Activated naive CD8-positive, alpha-beta T cell treated with anti-CD3 and anti-CD28 coated beads, Interleukin-2, amount 10 ng/mL, durations not matched to agents 7 days and 5 days (primary cell): ENCODE measurements at places on chromosomes 16 and 17. TPM values are rescaled to one million over a fixed set of nuclear protein-coding genes. Genes with fewer than 3 reads are reported as not detected.
A peak's percentile ranks its signal among the peaks of the same experiment; 100 is the strongest.

The TMEM106A gene
- total RNA-seq = 20.3 TPM

The DOC2B gene
- not detected for total RNA-seq

The CCL17 gene
- not detected for total RNA-seq

The TBC1D3H gene
- 2.6 TPM for total RNA-seq

The CTRL gene
- total RNA-seq = 4.9 TPM

DNA sequence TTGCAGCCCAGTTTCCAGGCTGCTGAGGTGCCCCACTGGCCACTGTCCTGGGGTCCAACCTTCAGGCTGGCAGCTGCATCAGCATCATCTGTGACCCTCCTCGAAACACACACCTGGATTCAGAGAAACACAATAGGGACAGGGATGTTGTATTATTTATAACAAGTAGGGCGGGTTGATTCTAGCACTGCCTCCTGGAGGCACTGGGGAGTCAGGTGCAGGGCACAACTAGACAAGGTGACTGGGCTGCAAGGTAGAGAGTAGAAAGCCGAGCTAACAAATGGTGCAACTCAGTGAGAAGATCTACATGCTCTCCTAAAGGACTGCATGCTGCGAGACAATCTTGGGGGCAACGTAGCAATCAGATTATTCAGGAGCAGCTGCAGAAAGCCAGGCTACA, 317.3 kb downstream of the SLC39A11 start:
- DNase-seq = no peak

GRCh38 chr17:68399638-68400403, 57.5 kb downstream of the WIPI1 start:
- DNase-seq = no peak

DNA sequence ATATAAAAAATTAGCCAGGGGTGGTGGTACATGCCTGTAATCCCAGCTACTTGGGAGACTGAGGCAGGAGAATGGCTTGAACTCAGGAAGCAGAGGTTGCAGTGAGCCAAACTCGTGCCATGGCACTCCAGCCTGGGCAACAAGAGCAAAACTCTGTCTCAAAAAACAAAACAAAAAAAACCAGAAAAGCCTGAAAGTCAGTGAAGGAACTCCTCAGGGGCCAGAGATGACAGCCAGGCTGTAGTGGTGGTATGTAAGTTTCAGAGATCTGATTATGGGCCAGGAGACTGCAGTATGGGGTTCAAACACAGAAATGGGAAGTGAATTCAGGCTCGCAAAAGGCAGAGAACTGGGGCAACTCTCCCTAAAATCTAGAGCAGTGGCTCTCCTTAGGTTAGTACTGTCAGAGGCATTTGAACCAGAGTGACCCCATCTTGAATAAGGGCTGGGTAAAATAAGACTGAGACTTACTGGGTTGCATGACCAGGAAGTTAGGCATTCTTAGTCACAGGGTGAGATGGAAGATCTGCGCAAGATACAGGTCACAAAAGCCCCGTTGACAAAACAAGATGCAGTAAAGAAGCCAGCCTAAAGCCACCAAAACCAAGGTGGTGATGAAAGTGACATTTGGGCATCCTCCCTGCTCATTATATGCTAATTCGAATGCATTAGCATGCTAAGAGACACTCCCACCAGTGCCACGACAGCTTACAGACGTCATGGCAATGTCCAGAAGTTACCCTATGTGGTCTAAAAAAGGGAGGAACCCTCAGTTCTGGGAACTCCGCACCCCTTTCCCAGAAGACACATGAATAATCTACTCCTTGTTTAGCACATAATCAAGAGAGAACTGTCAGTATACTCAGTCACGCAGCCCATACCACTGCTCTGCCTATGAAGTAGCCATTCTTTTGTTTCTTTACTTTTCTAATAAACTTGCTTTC, 120.2 kb upstream of the XYLT1 start:
- DNase-seq = no peak

DNA sequence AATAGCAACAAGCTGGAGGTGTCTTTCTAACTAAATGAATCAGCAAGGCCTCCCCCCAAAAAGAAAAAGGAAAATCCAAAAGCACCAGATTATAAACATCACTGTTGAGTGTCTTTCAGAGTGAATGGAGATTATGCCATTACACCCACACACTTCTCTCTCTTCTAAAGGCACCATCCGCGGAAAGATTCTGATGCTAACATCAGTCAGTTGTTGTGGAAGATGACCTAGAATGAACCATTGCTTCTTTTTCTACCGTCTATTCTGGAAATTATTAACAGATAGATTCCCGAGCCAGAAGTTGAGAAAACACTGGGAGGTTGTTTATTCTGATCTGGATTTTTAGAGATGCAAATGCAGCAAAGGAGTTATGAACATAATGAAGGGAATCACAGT, 60.9 kb upstream of the FAM20A start:
- DNase-seq = no peak

DNA sequence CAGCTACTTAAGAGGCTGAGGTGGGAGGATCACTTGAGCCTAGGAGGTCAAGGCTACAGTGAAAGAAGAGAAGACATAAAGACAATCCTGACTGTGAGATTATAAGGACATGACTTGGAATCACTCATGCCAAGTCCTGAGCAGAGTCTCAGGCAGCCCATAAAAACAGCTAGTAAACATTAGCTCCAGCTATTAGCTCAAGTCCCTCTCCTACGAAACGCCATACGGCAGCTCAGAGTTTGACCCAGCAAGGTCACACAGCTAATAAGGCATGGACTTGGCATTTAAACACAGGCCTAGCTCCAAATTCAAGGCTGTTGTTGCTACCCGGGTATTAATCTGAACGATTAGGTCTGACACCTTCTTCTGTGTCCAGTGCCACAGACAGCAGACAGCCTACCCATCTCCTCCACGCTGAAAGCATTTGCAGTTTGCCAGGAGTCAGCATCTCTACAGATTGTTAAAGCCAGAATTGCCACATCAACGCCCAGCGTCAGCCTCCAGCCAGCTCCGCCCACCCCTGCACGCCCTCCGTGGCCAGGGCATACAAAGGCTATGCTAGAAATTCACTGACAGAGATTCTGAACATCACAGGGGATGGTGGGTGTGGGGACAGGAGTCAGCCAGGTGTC, 9.9 kb upstream of the TMEM114 start:
- no peak for DNase-seq

- no peak for DNase-seq
Measured at GRCh38 chr16:48947371-48947713, 334.3 kb downstream of the CBLN1 start.

DNA sequence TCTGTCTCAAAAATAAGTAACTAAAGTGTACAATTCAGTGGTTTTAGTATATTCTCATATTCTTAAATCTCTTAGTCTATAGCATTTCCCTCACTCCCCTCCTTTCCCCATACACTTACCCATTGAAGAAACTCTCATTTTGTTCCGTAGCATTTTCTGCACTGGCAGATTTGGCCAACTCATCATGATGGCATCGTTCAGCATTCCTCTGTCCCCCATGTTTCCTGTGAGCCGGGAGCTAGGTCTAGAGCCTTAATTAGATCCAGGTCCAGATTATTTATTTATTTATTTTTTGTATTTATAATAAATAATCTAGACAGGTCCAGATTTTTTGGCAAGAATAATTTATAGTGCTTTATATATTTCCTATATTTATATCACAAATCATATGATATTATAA, 31.0 kb downstream of the HEATR3 start:
- DNase-seq = no peak

- peak; percentile 99 for DNase-seq
Measured at GRCh38 chr17:17836250-17836817, 452 bp downstream of the SREBF1 start.

GRCh38 chr17:75759457-75759856, 5.5 kb downstream of the GALK1 start:
- DNase-seq = no peak

GRCh38 chr17:27464431-27464830, 8.2 kb downstream of the KSR1 start:
- DNase-seq = no peak

DNA sequence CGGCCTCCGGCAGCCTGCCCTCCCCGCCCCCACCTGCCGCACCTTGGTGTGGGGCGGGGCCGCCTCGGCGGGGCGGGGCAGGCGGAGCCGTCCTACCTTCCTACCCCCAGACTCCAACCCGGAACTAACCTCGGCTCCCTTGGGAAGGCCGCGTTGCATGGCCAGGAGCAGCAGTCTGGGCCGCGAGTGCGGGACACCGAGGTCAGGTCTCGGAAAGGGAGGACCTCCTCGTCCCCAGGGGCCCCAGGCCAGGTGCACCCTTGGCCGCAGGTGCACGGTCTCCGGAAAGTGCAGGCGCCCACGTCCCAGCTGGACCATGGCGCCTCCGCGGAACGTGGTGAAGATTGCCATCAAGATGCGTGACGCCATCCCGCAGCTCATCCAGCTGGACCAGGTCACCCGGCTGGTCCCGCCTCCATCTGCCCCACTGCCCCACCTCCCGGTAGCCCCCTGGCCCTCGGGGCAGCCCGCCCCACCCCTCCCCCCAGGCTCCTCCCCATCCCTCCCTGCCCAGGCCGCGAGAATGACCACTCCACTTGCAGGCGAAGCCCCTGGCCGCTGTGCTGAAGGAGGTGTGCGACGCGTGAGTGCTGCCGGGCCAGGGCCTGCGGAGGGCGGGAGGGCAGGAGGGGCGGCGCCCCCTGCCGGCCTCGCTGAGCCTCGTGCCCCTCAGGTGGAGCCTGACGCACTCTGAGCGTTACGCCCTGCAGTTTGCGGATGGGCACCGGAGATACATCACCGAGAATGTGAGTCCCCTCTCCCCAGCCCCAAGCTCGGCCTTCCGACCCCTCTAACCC, at the start of gene ELMO3:
ELMO3 (plus strand) TSS at position 121 of the 797 bp plus-strand sequence; CDS start at position 317, 196 bp downstream.
- no peak for DNase-seq

- no peak for DNase-seq
Measured at GRCh38 chr17:30234964-30235363, 533 bp downstream of the SLC6A4 start.

GRCh38 chr16:14070877-14071575, at the start of gene MRTFB:
Gene MRTFB, plus strand, starts transcription at chr16:14071319. Its CDS starts 69,288 bp downstream, at chr16:14140607.
- DNase-seq = peak; percentile 91

DNA sequence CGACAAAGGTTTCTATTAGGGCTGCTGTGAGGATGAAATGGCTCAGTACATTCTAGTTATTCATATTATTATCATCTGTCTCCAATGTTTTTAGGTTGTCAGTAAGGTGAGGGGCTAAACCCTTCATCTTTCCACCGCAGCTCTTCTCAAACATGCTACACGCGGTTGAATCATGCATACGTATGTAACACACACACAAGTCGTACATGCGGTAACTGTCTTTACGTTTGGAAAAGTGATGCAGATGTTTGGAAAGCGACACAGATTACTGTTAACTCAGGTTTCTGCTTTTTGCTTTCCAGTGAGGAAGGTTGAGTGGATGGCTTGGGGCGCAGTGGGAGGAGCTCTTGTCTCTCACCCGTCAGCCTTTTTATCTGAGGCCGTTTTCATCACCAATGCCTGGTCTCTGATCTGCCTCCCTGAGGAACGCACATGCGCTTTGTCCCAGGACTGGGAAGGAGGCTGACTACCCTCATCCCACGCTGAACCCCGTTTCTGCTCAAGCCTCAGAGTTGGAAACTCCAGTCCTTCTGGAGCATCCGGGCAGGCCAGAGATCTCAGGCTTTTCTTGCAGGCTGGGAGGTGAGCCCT, 3.2 kb upstream of the FOXL1 start:
- DNase-seq = no peak

DNA sequence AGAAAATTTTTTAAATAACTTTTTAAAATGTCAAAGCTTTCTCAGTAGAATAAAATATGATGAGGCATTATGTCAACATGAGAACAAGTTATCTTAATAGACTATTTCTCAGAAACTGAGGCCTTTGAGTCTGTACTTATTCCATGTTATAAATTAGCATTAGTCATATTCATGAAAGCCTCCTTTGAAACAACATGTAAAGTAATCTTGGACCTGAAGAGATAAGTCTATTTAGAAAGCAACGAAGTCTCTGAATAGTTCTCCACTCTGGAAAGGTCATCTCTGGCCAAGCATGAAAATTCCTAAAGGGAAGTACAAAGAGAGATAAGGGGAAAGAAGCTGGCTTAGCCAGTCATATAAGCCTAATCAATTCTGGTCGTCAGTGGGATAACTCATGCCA, 150.8 kb downstream of the CYB561 start:
- DNase-seq = no peak

DNA sequence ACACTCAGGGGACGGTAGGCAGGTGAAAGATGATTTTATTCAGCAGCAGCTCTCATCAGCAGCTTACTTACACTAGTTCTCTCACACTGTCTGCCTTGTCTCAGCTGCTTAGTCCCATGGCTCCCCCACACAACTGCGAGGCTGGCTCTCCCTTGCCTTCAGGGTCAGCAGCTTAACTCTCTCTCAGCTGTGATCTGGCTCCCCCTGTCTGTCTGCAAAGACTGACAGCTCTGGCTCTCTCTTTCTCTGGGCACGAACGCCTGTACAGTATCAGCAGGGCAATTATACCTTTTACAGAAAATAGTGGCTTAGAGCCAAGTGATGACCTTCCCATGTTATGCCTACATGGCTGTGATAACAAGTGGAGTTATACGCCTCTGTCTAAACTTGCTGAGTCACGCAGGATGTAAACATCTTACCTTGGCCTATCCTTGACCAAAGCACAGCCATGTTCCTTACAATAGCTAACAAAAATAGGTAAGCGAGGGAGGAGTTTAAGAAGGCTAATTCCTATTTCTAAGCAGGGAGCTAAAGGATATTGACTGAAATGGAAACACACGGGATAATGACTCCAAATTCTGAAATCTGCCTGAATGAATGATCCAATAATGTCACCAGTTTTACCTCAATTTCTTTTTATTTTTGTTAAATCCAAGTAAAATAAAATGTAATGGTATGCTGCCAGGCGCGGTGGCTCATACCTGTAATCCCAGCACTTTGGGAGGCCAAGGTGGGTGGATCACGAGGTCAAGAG, 1.1 kb upstream of the NDUFAB1 start:
- DNase-seq = peak; percentile 32

DNA sequence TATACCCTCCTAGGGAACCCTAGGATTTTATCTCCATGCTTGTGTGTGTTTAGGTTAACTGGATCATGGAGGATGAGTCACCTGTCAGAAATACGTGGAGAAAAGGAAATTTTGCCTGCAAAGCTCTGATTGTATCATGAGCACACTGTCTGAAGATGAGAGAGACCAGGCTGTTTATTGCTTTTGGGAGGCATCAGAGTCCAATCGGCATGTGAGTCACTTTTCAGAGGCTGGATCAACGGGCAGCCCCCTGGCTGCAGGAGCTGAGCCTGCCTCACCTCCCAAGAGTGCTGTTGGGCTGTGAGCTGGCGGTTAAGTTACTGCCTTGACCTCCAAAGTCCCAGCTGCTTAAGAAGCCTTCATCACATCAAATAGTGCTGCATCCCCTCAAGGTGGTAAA, 41.5 kb upstream of the MED9 start:
- no peak for DNase-seq

DNA sequence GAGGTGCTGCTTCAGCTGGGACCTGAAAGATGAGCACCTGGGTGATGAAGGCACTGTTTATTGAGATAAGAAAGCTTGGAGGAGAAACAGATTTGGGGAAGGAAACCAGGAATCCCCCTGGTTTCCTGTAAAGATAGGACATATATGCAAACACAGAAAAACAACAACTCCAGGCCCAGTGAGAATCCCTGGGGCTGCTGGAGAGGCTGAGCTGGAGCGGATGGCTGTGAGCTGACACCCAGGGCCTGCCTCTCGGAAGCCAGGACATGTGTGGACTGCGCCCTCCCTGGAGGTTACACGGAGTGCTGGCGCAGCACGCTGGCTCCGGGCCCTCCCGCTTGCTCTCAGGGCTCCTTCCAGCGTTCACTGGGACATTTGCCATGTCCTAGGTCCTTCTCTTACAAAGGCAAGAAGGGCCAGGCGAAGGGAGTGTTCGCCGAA, 57.5 kb downstream of the CYB5B start:
- no peak for DNase-seq
